Esophagus squamous epithelium (tissue), 5 donors: ENCODE measurements at places on chromosomes 2 and 18. TPM values are rescaled to one million over a fixed set of nuclear protein-coding genes. Genes with fewer than 3 reads are reported as not detected.

DNA sequence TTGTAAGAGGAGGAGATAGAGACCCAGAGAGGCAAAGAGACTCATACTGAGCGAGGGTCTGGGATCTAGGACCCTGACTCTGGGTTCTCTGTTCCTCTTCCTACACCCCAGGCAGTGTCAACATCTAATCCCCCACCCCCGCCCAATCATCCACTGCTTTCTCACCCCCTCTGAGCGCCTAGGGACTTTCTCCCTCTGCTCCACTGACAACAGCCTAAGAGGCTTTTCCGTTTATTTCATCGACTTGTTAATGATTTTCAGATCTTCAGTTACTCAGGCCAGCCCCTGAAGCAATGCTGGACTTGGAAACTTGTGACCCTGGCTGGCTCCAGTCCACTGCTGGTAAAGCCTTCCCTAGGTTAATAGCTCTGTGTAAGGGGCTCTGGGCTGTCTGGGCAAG lies 65.1 kb downstream of the TFCP2L1 start:
- no peaks in the 10 kb centered on the region for H3K27me3 ChIP-seq
- no peaks in the 10 kb centered on the region for H3K4me1 ChIP-seq
- no peak for DNase-seq
- peaks cover 5% of the 10 kb centered on the region for H3K36me3 ChIP-seq
- H3K27ac ChIP-seq: no peak overlapping the region

GRCh38 chr2:21424375-21424774 lies 300.6 kb downstream of the TDRD15 start:
- no peaks in the 10 kb centered on the region for H3K27me3 ChIP-seq
- H3K27ac ChIP-seq: no peak overlapping the region

BOLL gene
- total RNA-seq: not detected

DNA sequence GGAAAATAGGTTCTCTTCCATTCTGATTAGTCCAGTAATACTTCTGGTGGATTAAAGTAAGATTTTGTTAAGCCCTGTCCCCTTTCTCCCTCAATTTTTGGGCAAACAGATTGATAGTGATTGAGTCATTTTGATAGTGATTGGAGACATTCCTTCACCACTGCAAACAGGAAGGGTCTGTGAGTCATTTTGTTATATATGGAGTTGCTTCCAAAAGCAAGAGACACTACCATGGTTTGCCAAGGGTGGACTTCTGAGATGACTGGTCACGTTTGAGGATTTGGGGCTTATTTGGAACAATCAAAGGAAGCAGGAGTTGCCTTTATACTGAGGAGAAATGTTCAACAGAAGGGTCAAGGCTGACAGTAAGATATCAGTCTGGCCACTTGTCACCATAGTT lies 249.9 kb downstream of the PARD3B start:
- no peaks in the 10 kb centered on the region for H3K4me1 ChIP-seq
- no peak overlapping the region for H3K27ac ChIP-seq
- no peak overlapping the region for H3K4me3 ChIP-seq

EPHA4 gene
- total RNA-seq: 5.9 TPM

GRCh38 chr2:196186266-196186980 lies 15.0 kb upstream of the STK17B start:
- no peaks in the 10 kb centered on the region for H3K4me1 ChIP-seq
- H3K36me3 ChIP-seq: no peaks in the 10 kb centered on the region

CNGA3 gene
- total RNA-seq: 0.57 TPM

DNA sequence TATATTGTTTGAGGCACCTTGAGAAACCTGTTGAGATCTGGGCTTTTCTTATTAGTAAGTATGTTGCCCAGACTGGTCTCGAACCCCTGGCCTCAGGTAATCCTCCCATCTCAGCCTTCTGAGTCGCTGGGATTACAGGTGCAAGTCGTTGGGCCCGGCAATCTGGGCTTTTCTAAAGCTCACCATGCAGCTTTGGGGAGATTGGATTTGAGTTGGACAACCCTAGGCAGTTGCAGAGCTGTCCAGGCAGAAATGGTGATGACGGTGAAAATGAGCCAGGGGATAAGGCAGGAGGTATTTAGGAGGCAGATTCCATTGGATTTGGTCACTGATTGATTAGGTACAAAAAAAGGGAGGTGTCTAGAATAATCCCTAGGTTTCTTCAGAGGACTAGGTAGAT lies 16.2 kb downstream of the NEDD4L start:
- H3K4me1 ChIP-seq: no peaks in the 10 kb centered on the region
- no peak for DNase-seq
- no peaks in the 10 kb centered on the region for H3K27me3 ChIP-seq
- H3K36me3 ChIP-seq: no peaks in the 10 kb centered on the region
- H3K27ac ChIP-seq: no peak overlapping the region

CYS1 gene
- 0.27 TPM for total RNA-seq

GRCh38 chr2:218732761-218733158 lies 22.1 kb downstream of the TTLL4 start:
- H3K4me1 ChIP-seq: peaks cover 28% of the 10 kb centered on the region
- DNase-seq: no peak
- H3K4me3 ChIP-seq: no peak overlapping the region

DNA sequence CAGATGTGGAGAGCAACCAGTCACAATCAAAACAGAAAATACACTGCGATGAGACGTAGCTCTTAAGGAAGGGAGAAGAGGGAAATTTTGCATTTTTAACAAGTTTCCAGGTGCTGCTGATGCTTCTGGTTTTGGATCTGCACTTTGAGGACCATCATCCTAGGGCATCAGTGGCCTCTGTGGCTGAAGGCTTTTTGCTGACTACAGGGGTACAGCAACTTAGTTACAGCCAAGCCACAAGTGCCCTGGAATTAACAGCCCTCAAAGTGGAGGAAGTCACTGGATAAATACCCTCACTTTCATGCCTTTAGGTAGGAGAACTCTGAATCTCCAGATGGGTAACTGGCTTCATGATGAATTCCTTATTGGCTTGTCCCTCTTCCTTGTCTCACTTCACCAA lies 700.9 kb downstream of the TMEM182 start:
- no peaks in the 10 kb centered on the region for H3K36me3 ChIP-seq
- DNase-seq: no peak
- no peak overlapping the region for H3K4me3 ChIP-seq
- H3K4me1 ChIP-seq: no peaks in the 10 kb centered on the region
- H3K27ac ChIP-seq: no peak overlapping the region

GRCh38 chr2:72271766-72272641 lies 124.3 kb upstream of the CYP26B1 start:
- peaks cover 62% of the 10 kb centered on the region for H3K4me1 ChIP-seq
- no peaks in the 10 kb centered on the region for H3K36me3 ChIP-seq

DNA sequence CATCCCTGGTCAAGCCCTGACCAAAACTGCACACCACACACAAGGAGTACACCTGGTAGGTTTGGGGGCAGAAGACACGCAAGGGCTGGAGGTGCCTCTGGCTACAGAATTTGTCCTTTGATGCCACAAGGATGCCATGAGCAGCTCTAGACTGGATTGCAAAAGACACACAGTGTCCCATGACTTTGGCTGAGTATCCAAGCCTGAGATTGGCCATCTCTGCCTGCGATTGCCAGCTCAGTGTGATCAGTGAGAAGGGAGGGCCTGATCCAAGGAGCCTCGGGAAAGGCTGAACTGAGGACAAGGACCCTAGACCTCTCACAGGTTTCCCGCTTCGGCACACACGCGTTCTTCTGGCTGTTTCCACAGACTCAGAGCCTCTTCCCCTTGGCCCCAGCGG lies 60.0 kb upstream of the FOSL2 start:
- H3K36me3 ChIP-seq: no peaks in the 10 kb centered on the region
- peaks cover 17% of the 10 kb centered on the region for H3K4me1 ChIP-seq
- H3K27me3 ChIP-seq: no peaks in the 10 kb centered on the region

GRCh38 chr2:10444463-10444862 lies 3.7 kb downstream of the ODC1 start:
- no peak overlapping the region for H3K27ac ChIP-seq
- DNase-seq: no peak
- no peak overlapping the region for H3K4me3 ChIP-seq
- peaks cover 56% of the 10 kb centered on the region for H3K36me3 ChIP-seq
- peaks cover 14% of the 10 kb centered on the region for H3K4me1 ChIP-seq

ABCG8 gene
- total RNA-seq: not detected

DNA sequence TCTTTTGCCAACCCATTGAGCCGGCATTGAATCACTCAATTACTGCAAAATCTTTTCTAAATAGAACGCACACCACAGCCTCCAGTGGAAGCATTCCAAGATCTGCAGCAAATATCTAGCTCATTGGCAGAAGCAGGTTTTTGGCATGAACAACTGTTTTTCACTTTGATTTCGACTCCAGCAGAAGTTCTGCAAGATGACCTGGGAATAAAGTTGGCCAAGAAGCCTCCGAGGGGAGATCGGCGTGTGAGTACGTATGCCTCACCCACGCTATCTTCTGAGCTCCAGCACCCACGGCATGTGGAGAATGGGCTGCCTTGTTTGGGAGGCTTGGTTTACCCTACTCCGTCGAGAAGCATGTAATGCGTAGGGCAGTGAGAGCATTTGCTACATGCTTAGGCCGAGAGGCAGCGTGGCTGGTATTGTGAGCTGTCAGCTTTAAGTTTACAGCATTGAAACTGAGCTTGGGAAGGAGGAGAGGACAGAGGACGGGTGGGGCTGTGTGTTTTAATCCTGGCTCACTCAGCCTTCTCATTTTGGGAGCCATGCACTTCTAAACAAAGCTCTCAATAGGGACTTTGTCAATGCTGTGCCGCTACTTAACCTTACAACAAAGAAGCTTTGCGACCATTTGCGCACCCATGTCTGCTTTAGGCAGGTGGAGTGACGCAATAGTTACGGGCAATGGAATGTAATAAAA lies 10.5 kb downstream of the PCARE start:
- peak overlapping the region; percentile 42 for H3K4me3 ChIP-seq
- peaks cover 49% of the 10 kb centered on the region for H3K4me1 ChIP-seq
- DNase-seq: no peak

DNA sequence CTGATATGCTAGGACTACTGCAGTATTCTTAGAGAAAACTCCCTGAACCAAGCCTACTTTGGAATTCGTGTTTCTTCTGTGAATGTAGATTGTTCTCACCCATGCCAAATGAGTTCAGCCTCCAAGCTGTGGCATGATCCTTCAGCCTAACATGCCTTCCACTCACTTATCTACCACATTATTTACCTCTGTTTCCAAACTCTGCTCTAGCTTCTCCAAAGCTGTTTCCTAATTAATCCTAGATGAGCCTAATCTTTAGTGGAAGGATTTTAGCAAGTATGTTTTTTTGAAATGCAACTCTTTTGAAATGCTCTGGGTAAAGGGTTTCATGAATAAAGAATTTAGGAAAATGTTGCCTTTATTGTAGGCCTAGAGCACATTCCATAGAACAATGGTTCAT lies 152.9 kb upstream of the MMADHC start:
- H3K36me3 ChIP-seq: no peaks in the 10 kb centered on the region
- H3K27me3 ChIP-seq: no peaks in the 10 kb centered on the region
- no peak overlapping the region for H3K27ac ChIP-seq
- no peak for DNase-seq
- H3K4me3 ChIP-seq: no peak overlapping the region
- H3K4me1 ChIP-seq: peaks cover 2% of the 10 kb centered on the region

DNA sequence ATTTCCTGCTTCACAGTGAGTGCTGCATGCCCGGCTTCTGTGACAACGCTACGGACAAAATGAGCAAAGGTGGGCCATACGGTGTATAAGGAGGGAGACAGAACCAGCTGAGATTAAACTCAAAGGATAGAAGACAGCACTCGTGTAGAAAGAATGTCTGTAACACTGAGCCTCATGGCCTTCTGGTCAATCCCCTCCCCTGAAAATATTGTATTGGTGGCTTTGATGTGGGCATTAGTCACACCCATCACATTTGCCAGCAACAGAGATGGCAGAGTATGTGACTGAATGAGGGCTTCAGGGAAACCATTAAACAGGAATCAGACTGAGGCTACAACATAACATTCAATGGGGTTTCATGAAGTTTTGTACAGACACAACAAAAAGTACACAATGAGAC lies 287.8 kb upstream of the CCDC68 start:
- H3K27me3 ChIP-seq: no peaks in the 10 kb centered on the region
- H3K4me1 ChIP-seq: peaks cover 6% of the 10 kb centered on the region
- H3K4me3 ChIP-seq: no peak overlapping the region
- no peak for DNase-seq

GRCh38 chr2:118847762-118848172 lies 319 bp upstream of the EN1 start:
- H3K36me3 ChIP-seq: no peaks in the 10 kb centered on the region
- H3K27me3 ChIP-seq: peaks cover 39% of the 10 kb centered on the region
- no peak overlapping the region for H3K27ac ChIP-seq
- DNase-seq: no peak
- H3K4me1 ChIP-seq: peaks cover 24% of the 10 kb centered on the region

GRCh38 chr2:118251427-118251826 lies 163.2 kb downstream of the INSIG2 start:
- H3K4me1 ChIP-seq: no peaks in the 10 kb centered on the region
- H3K27me3 ChIP-seq: no peaks in the 10 kb centered on the region
- H3K36me3 ChIP-seq: no peaks in the 10 kb centered on the region
- DNase-seq: no peak
- H3K27ac ChIP-seq: no peak overlapping the region

MAP3K20 gene
- total RNA-seq: 7.2 TPM

DNA sequence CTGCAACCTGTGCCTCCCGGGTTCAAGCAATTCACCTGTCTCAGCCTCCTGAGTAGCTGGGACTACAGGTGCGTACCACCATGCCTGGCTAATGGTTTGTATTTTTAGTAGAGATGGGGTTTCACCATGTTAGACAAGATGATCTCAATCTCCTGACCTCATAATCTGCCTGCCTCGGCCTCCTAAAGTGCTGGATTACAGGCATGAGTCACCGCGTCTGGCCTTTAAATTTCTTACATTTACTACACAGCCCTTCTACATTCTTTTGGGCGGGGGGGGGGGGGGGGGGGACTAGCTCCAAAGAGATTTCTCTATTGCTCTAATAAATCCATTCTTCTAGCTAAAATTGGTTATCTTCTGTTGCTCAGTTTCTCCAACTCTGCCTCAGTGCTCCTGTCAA lies 964.9 kb upstream of the ACVR2A start:
- H3K27ac ChIP-seq: no peak overlapping the region
- H3K4me1 ChIP-seq: no peaks in the 10 kb centered on the region
- no peaks in the 10 kb centered on the region for H3K36me3 ChIP-seq
- H3K4me3 ChIP-seq: no peak overlapping the region
- no peaks in the 10 kb centered on the region for H3K27me3 ChIP-seq

GRCh38 chr18:32086881-32087280 lies 4.8 kb upstream of the RNF138 start:
- H3K4me1 ChIP-seq: peaks cover 43% of the 10 kb centered on the region
- H3K27me3 ChIP-seq: no peaks in the 10 kb centered on the region
- no peak overlapping the region for H3K4me3 ChIP-seq
- no peaks in the 10 kb centered on the region for H3K36me3 ChIP-seq
- no peak overlapping the region for H3K27ac ChIP-seq

- H3K36me3 ChIP-seq: no peaks in the 10 kb centered on the region
- no peak overlapping the region for H3K27ac ChIP-seq
- no peaks in the 10 kb centered on the region for H3K27me3 ChIP-seq
Observed at GRCh38 chr2:2575870-2576386, 244.9 kb upstream of the MYT1L start.

GRCh38 chr18:75341267-75341666 lies 86.2 kb downstream of the SMIM21 start:
- no peak for DNase-seq
- H3K27me3 ChIP-seq: no peaks in the 10 kb centered on the region
- H3K36me3 ChIP-seq: no peaks in the 10 kb centered on the region
- H3K4me1 ChIP-seq: no peaks in the 10 kb centered on the region
- H3K27ac ChIP-seq: no peak overlapping the region
